ENCODE measurements at places on chromosomes 6 and 20.

GRCh38 chr6:1631251-1631650, 21.5 kb downstream of the FOXC1 start:
- DNase-seq = no peak

GRCh38 chr6:113362301-113363047, 494.7 kb upstream of the MARCKS start:
- DNase-seq = no peak

- DNase-seq = no peak
Measured at GRCh38 chr20:60953321-60953720, 298.7 kb upstream of the CDH4 start.

DNA sequence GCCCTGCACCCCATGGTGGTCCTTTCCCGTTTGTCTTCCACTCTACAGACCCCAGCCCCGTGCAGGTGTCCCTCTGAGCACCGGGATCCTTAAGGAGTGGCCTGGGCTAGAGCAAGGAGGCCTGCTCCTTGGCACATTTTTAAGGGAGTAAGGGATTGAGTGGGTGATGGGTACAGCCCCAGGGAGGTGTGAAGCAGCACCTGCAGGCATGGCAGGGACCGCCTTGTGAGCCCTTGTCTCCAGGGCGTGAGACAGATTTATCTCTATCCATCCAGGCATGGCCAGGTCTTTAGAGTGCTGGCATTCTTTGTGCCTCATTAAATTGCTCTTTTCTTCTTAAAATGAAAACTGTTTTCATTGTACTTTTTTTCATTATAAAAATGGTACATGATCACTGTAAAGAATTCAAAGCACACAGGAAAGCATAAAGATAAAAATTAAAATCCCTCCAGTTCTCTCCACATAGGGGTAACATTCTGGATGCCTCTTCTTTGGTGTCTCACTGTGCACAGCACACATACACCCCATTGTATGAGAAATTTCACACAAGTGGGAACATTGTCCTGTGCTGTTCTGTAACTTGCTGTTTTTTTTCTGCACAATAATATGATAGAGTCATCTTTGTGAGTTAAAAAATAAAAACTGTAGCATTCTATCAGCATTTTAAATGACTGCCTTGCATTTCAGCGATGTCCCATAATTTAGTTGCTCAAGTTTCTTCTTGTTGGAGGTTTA, 31.9 kb upstream of the ZNF831 start:
- no peak for DNase-seq

GRCh38 chr6:170018422-170018935, 267.1 kb downstream of the ERMARD start:
- no peak for DNase-seq

DNA sequence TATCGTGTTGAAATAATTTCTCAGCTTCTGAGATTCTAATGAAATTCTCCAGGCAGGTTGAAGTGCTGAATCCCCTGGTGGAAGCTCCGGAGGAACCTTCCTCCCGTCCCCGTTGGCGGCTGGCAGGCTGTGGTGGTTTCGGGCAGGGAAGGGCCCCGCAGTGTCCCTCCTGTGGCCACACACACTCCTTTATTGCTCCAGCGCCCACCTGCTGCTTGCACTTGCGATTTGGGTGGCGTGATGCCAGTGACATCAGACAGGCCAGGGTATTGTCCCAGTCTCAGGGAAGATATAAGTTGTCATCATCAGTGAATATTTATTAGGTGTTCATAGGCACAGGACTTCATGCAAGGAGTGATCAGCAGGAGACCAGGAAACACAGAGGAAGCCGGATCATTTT, 530.4 kb downstream of the QKI start:
- no peak for DNase-seq

DNA sequence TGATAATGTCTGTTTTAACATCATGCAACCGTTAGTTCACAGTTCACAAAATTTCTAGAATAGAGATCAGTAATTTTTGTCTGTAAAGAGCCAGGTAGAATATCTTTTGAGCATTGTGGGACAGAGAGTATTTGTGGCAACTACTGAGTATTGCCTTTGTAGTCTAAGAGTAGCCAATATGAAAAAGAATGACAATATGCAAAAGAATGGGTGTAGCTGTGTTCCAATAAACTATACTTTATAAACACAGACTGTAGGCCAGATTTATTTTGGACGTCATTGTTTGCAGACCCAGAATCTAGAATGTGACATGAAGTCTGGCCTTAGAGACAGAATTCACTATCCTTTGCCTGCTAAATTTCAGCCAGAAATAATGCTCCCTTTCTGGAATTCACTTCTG, 694.1 kb upstream of the MMS22L start:
- DNase-seq = no peak

- no peak for DNase-seq
Measured at GRCh38 chr6:134678436-134678889, 271.4 kb downstream of the ALDH8A1 start.

- DNase-seq = no peak
Measured at GRCh38 chr20:32635764-32636163, 38.0 kb downstream of the C20orf203 start.

DNA sequence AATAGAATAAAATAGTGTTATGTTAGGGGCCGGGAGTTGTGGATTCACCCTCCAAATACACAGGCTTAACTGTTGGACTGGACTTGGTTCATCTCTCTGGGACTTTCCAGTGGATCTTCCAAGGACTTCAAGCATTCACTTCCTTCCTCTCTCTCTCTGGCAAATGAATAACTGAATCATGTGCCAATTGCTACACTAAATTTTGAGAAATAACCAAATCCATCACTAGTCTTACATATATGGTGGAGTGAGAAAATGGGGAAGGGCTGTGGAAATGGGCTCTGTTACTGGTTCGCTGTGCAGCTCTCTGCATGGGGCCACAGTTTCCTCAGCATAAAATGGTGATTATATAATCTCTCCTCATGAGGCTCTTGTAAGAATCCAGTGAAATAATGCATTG, 6.8 kb upstream of the KIAA1755 start:
- DNase-seq = no peak

DNA sequence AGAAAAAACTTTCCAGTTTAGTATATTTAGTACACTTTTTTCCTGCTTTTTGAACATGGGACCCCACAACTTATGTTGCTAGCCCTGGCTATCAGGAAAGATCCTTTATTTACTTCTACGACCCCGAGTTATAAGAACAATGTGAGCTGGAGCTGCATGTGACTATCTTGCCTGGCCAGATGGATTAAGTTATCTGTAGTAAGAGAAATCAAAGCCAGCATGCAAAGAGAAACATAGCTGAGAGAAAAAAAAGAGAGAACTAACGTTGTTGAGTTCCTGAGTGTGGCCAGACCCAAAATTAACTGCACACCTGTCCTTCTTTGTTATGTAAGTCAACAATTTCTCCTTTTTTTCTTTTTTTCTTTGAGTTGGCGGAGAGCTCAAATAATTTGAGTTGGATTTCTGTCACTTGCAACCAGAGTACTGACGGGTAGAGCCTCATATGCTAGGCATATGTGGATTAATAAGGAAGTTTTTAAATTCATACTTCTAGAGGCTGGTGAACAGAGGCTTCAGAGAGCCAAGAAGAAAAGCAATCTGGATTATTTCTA, 219.5 kb downstream of the HACE1 start:
- DNase-seq = no peak

DNA sequence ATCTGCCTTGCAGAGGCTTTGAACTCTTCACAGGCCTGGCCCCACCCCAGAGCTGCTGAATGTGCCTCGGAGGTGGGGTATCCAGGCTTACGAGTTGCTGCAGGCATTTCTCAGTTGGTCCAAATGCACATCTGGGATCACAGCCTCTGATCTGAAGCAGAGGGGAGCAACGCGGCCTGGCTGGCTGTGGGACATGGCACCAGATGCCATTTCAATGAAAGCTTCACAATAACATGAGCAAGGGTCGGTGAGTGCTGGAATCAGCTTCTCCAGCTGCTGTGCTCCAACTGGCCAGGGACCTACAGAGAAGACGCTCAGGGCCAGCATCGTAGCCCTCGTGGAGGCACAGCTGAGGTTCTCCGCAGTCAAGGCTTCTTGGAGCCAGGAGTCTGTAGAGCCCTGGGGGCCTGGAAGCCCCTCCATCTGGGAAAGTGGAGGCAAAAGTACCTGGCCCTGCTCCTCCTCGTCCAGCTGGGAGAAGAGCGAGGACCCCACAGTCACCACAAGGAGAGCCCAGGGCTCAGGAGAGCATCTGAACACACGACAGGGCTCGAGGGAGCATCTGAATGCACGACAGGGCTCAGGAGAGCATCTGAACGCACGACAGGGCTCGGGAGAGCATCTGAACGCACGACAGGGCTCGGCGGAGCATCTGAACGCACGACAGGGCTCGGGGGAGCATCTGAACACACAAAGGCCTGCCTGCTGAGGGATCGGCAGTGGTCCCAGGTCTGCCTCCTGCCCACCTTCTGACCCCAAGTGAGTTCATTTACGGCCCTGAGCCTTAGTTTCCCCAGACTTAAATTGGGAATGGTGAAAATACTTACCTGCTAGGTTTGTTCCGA, 165.2 kb downstream of the DLL1 start:
- no peak for DNase-seq

- DNase-seq = no peak
Measured at GRCh38 chr6:1285556-1285955, 26.3 kb upstream of the FOXQ1 start.

DNA sequence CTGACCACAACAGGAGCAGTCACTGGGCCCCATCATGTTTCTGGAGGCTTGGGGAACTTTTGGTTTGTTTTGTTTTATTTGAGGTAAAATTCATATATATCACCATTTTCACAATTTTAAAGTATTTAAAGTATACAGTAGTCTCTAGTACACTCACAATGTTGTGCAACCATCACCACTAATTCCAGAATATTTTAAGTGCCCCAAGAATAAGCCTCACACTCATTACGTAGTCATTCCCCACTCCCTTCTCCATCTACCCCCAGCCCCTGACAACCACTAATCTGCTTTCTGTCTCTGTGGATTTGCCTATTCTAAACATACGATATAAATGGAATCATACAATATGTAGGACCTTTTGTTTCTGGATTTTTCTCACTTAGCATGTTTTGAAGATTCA, 29.0 kb downstream of the RTN4IP1 start:
- DNase-seq = no peak

DNA sequence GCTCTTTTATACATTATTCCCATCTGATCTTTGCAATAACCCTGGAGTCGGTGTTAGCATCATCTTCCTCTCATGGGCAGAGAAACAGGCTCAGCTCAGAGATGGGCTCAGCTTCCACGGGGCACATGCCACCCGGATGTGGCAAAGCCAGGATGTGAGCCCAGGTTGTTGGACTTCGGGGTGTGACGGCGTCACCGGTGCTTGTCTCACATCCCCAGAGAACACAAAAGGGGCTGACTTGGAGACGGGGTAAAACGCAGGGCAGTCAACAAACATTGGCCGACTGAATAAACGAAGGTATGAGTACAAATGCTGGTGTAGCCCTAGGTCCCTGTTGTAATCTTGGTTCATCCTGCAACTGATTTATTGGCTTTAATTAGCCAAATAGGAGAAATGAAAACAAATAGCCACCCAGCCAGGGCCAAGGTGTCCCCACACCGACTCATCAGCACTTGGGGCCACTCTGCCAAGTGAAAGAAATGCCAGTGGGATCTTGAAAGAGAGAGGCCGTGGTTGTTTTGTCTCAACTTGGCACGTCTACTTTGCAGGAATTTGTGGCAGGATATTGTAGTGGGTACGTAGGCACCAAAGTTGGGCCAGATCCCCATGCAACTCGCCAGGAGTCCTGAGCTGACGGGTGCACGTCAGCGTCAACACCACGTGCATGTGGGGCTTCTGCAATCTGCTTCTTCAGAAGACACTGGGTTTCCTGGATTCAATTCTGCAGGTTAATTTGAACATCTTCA, 42.8 kb downstream of the APCDD1L start:
- no peak for DNase-seq

DNA sequence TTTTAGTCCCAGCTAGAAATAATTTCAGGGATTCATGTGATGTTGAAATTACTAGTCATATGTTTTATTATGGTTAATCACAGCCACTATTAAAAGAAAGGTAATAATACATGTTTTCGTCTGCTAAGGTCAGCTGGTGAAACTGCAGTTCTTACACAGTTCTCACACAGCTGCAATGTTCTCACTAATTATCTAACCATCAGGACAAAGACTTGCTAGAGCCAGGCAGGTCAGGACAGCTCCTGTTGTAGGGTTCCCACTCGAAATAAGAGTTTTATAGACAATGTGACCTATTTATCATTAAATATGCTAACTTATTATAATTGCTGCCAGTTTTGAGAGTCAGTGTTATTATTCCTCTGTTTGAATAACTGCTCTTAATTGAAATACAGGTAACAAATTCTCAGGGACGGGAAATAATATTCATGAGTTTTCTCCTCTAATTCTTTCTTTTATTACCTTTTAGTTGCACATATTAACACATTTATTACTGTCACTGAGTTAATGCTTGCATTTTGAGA, 97.9 kb downstream of the GJA1 start:
- no peak for DNase-seq

- DNase-seq = no peak
Measured at GRCh38 chr6:34969662-34970265, 80.7 kb downstream of the ANKS1A start.

DNA sequence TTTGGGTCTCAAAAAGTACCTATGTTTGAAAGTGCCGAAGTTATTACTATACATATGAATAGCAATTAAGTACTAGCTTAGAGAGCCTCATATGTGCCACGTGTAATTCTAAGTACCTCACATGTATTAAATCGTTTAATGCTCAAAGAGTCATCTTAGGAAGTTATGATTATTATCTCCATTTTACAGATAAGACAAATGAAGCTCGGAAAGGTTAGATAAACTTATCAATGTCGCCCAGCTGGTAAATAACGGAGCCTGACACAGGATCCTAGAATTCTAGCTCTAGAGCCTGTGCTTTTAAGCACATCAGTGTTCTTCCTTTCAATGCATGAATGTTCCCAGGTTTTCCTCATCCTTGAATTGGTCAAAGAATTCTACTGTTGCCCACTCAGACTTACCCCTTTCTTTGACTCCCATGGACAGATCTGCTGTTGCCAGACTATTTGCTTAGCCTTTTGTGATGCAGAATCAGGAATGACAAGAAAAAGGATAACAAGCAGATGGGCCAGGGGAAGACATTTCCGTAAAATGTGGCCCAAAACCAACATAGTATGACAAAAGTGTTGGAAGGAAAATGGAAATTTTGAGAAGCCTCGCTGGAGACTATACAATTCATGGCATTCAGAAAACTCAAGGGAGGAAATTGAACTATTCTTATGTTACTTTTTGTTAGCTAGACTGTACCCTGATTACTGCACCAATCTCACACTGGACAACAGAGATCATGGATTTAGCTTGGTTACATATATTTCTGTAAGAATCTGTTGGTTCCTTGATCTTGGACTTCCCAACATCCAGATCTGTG, 237.1 kb upstream of the CITED2 start:
- no peak for DNase-seq

DNA sequence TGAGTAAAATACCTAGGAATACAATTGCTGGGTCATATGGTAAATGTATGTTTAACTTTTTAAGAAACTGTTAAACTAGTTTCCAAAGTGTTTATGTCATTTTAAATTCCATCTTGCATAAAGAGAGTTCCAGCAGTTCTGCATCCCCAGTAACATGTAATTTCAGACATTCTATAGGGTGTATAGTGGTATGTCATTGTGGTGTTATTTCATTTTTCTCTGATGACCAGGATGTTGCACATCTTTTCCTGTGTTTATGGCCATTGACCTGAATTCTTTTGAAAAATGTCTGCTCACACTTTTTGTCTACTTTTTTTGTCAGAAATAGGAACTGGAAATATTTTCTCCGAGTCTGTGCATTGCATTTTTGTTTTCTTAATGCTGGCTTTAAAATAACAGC, 128.9 kb downstream of the TMEM200A start:
- no peak for DNase-seq
